Iris pigment epithelial cell (primary cell): ENCODE measurements at places on chromosomes 4 and X.
A peak's percentile ranks its signal among the peaks of the same experiment; 100 is the strongest.

GRCh38 chrX:139018436-139018835, 306.9 kb upstream of the FGF13 start:
- no peak for DNase-seq

DNA sequence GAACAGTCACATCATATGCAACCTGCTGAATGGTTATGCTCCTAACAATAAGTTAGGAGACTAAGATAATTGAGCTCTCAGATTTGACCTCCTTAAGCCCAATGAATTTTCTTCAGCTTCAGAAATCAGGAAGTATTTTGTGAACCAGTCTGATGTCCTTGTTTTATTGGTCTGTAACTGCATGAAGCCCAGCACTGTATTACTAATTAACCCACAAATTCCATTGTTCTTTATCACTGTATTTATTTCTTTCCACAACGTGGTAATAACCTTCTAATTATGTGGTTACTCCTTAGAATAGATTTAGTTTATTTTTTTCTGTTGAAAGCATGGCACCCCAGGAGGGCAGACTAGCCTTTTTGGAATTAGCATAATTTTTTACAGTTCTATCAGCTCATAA, 3.9 kb upstream of the MFAP3L start:
- no peak for DNase-seq

DNA sequence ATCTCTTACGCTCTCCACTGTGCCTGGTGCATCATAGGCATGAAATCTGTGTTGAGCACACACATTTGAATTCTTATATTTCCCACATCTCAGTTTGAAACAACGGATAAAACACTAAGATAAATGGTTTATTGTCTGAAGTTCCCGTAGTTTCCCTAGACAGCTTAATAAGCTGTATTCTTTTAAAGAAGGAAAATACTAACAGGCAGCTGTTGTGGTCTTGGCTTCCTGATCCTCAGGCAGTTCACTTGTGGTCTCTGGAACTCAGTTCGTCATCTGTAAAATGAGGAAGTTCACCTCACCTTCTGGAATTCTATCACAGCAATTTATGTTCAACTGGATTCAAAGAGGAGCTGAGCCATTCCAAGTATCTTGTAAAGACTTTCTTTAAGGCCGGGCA, 1805.6 kb upstream of the TENM3 start:
- no peak for DNase-seq

- no peak for DNase-seq
Measured at GRCh38 chr4:48194971-48195370, 60.9 kb upstream of the TXK start.

DNA sequence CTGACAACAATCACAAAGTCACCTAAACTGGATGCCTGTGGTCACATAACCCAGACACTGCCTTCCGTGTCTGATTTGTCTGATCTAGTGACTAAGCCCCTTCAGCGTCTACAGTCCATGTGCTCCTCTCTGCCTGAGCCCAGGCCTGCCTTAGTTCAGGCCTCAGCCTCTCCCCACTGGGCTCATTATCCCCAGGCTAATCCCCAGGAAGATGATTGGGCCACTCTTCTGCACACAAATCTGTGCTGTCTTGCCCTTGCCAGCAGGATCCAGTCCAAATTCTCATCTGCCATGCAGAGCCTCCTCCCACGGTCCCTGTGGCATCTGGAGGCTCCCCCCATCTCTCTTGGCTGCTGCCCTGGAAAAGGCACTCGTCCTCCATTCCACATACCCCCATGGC, 96.5 kb downstream of the SLC2A9 start:
- DNase-seq, result peak; percentile 81

DNA sequence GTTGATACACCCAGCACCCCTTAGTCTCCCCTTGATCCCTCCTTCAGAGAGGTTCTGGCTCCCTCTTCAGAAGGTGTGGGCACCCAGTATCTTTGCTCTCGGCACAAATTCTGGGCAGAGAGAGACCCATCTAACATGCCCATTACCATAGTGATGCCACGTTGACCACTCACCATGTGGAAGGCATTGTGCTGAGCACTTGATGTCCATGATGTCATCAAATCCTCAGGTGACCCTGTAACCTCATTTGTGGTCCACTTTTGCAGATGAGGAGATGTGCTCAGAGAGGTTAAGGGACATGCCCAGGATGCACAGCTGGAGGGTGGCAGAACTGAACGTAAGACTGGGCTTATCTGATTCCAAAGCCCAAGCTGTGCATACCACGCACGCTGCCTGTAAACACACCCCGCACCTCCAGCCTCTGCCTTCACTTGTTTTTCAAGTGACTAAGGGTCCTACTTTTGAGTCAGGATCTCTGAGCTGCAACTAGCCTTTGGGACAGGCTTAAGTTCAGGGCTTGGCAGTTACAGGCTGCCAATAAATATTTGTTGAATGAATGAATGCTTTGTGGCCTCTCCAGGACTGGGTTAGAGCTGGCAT, 55.2 kb downstream of the HTRA3 start:
- no peak for DNase-seq

DNA sequence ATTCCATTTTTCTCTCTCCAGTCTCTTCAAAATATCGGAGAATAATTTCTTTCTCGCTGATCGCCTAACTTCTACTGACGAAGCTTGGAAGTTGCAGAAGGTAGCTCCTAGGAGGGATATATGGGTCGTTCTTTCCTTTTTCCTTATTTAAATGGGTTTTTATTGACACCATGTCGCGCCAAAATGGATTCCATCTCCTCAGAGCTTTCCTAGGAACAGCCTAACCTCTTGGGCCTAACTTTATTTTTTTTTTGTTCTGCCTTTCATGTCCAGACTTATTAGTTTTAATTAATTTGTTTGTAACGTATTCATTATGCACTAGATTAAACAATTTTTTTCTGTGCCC, 359.4 kb upstream of the ZCCHC13 start:
- DNase-seq, result no peak

DNA sequence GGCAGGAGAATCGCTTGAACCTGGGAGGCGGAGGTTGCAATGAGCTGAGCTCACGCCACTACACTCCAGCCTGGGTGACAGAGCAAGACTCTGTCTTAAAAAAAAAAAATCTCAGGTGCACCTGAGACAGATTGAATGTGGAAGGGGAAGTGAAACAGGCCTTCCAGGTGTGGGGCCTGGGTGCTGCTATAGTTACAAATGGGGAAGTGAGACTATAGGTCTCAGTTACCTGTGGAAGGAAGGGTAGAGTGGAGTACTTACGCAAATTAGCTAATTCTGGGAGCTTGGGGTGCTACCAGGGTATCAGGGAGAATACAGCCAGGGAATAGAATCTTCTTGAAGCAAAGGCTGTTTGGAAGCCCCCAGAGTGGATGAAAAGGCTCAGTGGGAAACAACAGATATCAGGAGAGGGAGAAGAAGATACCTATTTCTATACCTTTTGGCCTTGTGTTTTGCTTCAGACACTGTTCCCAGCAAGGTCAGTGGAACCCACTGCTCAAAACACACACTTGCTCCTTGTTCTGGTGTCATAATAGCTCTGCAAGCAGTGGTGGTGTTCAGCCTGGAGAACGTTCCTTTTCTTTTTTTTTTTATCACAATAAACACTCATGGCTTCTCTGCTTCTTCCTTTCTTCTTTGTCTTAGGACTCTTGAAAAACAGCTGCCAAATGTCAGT, 7.0 kb downstream of the CD38 start:
- no peak for DNase-seq
